Effector CD4-positive, alpha-beta T cell (primary cell): ENCODE measurements at places on chromosomes 5 and 9.

DNA sequence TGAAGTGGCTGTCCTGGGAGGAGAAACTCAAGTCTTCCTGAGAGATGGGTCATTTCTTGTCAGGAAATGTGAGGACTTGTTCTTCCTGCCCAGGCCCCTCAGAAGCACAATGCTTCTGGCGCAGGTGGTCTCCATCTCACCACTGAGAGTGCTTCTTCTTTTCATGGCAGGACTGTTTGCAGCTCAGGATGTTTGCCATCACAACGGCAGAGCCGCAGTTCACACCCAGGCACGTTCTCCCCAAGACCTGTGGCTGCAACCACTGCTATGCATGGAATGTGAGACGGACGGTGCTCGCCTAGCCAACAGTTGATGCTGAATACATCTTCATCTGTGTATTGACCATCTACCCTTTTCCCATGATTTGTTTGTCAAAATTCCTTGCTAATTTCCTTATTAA is 216.3 kb downstream of the GADD45G start:
- DNase-seq: no peak

GRCh38 chr5:167763772-167764171 is 527.7 kb upstream of the WWC1 start:
- DNase-seq: no peak

DNA sequence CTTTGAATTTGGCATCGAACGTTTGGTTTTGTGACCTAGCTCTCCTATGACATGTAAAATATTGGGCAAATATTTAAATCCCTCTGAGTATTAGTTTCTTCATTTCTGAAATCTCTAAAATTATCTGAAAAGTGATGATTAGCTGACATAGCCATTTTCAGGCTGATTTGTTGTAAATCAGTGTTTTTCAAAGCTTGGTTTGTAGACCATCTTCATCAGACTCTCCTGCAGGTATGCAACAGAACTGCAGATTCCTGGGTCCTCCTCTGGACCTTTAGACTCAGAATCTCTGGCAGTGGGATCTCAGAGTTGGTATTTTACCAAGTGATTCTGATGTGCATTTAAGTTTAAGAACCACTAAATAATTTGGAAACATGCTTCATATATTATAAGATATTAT is 38.9 kb upstream of the NMUR2 start:
- DNase-seq: no peak

DNA sequence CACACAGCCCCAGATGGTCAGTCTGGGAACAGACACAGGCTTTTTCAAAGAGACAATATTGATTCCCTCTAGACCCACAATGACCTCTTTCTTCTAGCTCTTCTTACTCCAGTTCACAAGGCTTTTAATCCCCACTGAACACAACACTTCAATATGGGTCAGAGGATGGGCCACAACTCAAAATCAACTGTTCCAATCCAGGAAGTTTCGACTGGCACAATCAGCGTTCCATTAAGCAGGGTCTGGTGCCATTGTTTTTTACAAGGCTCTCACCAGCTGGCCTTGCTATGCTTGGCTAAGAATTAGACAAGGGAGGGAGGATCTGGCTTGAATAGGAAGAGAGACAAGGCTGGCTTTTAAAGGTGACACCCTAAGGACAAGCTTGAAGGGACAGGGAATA is 199.4 kb upstream of the SLC24A2 start:
- no peak for DNase-seq

DNA sequence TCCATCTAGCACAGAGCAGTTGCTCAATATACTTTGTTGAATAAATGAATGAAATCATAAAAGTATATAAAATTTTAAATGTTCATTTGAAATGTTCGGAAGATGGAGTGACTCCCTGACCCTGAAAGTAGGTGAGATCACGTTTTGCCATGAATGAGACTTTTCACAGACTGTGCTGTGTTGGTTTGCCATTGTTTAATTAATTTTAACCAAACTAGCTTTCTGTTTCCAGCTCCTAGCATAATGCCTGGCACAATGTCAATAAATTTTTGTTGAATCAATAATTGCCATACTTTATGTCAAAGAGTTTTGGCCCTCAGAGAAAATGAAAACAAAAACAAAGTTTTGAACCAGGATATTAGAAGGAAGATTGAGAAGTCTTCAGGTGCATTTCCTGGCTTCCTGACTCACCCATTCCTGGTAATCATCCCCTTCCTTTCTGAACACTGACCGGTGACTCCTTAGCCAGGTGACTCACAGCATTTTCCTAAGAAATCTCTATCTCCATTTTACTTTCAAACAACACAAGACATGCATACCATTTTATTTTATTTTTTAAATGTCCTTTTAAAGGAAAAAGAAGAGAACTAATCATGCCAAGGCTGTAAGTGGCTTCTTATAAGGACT is 15.1 kb downstream of the SLC28A3 start:
- no peak for DNase-seq

DNA sequence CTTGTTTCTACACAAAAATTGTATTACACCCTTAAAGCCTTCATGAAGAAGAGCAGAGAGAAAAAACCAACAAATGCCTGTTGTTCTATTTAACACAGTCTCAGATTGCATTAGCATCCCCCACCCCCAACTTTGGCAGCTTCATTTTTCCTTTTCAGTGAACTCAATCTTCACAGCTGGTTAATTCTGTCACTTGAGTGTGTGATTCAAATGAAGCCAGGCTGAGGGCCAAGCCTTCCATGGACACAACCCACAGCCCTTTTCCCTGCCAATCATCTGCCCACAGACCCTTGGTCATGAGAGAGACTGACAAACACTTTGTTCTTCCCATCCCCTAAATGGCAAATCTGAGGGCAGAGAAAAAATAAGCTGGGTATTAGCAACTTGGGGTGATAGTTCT is 217.5 kb upstream of the NMUR2 start:
- no peak for DNase-seq

- DNase-seq: no peak
These were observed 144.4 kb upstream of the TAS2R1 start for GRCh38 chr5:9774472-9775079.

GRCh38 chr9:86924206-86924605 is 23.1 kb downstream of the GAS1 start:
- DNase-seq: no peak

DNA sequence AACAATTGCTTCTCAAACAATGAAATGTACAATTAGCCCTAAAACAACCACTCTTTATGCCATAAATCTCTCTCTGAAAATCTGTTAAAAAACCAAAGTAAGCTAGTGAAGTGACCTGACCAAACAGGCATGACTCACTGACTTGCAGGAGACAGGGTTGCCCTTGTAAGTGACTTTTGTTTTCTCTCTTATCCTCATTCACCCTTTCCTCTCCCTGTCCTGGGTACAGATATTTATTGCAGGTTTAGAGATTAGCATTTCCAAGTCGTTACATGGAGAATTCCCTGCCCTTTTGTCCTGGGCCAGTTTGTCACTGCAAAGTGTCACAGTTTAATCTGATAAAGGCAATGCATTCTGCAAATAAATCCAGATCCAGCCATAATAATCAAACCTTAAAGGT is 484.2 kb downstream of the IRX1 start:
- no peak for DNase-seq
